ENCODE measurements at places on chromosomes 4 and X.

DNA sequence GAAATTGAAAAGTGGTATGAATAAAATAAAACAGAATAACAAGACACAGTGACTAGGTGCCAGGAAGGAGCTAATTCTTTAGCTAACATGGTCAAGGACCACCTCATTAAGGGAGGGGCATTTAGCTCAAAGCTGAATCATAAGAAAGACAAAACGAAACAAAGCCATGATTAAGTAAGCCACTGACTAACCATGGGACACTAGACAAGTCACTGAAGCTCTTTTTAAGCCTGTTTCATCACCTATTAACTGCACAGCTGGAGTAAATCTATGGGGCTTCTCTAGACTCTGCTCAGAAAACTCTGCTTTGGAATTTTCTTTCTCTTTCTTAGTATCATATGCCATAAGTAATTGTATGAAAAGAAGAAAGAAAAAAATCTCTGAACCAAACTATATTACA lies 49.8 kb upstream of the C1QTNF7 start:
- DNase-seq: no peak

DNA sequence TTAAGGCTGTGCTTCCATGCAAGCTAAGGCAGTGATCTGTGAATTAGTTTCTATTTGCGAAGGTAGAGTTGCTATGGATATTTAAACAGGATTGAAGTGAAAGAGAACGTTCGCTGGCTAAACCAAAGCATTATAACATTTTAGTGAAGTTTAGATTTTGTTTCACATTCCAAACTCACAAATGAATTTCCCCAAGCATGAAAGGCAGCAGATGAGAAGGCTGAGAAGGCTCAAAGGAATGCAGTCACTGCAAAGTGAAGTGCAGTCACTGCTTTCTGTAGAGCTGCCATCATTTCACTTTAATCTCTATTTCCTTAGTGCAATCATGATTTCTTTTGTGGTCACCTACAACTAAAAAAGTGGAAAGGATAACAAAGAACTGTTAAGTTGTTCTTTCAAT lies 334.7 kb upstream of the NR3C2 start:
- no peak for DNase-seq

GRCh38 chr4:34323549-34324320 lies 1920.6 kb downstream of the ARAP2 start:
- no peak for DNase-seq

GRCh38 chrX:136453114-136453513 lies 34.6 kb upstream of the BRS3 start:
- no peak for DNase-seq

GRCh38 chr4:171042989-171043524 lies 770.1 kb upstream of the GALNTL6 start:
- DNase-seq: no peak

DNA sequence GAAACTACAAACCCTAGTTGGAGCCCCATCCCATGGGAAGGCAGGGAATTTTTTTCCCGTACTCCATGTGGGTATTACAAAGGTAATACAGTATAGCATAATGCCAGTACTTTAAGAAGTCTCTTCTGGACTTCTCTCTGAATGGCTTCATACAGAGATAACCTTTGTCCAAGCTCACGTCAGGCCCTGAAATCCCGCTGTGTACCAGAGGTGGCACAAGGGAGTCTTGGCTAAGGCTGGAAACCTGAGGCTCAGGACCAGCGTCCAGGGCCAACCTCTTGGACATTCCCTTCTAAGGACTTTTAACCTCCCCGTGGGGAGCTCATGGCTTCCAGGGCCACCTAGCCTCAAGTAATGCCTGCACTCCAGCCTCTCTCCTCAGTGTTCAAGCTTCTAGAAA lies 338.9 kb upstream of the FAM241A start:
- peak; percentile 46 for DNase-seq

- DNase-seq: no peak
Observed at GRCh38 chr4:30103455-30103854, 616.7 kb upstream of the PCDH7 start.

DNA sequence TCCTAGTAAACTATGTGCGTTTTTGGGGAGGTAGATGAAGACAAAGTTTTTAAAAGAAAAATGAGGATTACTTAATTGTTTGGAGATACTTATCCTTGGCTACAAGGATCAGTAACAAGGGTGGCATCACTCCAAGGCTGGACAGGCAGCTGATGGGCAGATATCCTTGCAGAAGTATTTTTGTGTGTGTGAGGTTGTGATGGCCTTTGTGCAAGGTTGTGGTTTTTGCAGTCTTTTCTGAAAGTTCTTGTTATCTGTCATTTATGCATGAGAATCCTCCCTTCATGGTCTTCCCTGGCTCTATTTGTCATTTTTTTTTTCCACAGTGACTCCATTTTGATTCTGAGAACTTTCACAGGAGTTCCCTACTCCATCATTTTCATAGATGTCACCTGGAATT lies 96.0 kb upstream of the C1GALT1C1 start:
- no peak for DNase-seq

DNA sequence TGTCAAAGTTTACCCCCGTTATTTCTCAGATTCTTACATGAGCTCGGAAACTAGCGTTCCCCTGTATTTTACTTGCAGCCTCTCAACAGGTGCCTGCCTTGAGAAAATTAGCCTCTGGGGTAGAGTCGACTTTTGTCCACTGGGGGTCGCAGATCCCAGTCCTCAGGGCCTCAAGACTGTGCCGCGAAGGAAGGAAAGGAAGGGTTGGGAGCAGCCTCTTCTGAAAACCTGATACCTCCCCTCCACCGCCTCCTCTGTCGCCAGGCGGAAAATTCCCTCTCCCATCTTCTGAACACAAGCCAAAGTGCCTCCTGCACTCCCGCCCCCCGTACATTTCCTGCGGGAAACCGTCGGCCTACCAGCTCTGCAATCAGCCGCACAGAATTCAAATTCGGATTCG lies 44.4 kb upstream of the TMSB15B start:
- DNase-seq: peak; percentile 50

DNA sequence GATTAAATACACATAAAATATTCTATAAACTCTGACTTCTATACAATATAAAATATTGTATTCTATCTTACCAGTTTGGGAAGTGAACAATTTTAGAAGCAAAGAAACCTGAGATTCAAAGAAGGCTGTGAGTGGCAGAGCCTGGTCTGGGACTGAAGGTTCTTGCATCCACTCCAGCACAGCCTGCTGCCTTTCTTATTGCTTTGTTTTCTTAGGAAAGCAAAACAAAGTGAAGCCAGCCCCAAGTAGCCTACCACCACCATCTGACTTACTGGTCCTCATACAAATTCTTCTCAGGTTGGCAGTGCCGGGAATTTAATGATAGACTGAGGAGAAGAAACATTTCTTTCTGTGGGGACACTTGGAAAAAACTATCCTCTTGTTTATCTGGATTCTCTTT lies 129.7 kb upstream of the SMAD1 start:
- no peak for DNase-seq

DNA sequence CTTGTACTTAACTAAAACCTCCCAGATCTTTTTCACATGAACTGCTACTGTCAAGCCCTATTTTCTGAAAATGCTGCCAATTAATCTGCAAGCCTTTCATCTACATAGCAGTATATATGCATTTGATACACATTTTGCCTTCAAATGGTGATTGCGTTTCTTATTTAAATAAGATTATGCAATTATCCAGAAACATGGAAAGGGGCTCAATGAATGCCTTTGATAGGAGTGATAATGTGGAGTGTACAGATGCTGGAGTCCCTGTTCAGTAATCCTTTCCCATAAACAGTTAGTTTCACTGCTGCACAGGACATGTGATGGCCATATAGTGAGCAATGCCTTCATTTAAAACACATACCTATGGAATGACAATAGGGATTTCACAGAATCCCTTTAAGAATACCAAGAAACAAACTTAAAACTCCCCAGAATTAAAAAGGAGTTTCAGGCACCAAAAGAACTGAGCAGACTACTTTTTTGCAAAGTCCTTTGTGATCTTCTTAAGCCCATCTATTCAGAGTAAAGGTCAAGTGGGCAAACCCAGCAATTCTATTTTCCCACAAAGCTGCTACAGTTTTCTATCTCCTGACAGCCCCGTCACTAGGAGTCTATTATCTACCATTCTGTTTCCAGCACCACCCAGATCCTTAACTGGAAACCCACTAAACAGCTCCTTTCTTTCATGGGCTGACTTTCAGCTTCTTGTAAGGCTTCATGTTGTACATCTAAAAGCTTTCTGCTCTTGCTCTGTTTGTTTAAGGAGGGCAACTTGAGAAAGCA lies 120.3 kb downstream of the UNC5C start:
- no peak for DNase-seq

GRCh38 chr4:57303012-57303751 lies 193.0 kb upstream of the IGFBP7 start:
- DNase-seq: no peak

Data from HCT116 (cell line).